ENCODE measurements at places on chromosomes 11 and 22.

- no peak for DNase-seq
Measured at GRCh38 chr22:43889860-43890253, 2.0 kb downstream of the PNPLA5 start.

- no peak for DNase-seq
Measured at GRCh38 chr22:19377565-19378343, 53.8 kb downstream of the HIRA start.

DNA sequence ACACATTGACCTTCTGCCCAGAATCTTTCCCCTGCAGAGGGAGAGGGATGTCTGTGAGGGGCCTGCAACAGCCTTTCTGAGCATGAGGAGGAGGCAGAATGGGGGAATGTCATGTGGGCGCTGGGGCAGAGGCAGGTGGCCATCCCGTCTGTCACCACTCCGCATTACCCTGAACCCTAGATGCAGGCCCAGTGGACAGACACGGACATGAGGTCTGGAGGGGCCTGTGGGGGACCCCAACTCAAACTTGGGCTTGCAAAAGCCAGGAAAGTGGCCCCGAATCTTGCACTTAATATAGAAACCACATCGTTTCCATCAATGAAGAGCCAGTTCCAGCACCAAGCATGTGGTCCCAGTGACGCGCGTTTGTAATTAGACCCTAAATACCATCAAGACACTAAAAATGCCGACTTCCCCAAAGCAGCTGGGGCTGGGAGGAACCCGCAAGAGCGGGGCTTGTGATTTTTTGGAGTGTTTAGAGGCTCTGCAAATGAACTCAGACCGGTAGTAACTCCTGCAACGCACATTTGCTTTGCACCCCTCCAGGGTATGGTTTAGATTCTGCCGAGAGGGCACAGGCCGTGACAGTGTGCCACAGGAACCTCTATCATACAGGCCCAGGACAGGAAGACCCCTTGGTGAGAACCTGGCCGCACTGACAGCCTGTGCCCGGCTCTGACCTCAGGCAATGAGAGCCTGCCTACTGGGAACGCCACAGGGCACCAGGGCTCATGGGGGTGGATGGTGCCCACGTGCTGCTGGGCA is 109.3 kb downstream of the CTTN start:
- no peak for DNase-seq

DNA sequence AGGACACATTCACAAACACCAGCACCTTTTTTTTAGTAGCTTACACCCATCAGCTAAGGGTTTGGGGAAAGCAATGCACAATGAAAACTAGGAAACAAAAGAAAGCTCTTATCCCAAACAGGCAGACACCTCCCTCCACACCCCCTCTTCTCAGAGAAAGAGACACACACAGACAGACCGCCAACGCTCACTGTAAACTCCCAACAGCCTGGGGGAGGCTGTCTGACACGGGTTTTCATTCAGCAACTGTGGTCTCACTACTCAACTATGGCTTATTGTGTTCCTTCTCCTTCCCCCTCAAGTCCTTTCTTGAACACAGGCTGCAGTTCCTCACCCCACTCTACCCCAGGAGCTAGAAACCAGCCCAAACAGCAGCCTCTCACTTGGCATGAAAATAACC is 123.4 kb downstream of the C11orf58 start:
- no peak for DNase-seq

DNA sequence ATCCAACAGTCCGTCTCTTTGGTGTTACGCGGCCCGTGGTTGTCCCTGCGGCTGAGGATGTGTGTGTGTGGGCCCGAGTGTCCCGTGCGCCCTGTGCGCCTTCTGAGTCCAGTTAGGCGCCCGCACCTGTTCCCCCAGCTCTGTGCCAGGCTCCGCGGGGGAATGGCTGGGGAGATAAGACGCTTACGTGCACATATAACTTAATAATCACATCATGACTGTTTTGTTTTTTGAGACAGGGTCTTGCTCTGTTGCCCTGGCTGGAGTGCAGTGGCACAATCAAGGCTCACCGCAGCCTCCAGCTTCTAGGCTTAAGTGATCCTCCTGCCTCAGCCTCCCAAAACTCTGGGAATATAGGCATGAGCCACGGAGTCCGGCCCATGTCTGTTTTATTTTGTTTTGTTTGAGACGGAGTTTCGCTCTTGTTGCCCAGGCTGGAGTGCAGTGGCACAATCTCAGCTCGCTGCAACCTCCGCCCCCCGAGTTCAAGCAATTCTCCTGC is 817 bp downstream of the ARL2 start:
- DNase-seq, result no peak

DNA sequence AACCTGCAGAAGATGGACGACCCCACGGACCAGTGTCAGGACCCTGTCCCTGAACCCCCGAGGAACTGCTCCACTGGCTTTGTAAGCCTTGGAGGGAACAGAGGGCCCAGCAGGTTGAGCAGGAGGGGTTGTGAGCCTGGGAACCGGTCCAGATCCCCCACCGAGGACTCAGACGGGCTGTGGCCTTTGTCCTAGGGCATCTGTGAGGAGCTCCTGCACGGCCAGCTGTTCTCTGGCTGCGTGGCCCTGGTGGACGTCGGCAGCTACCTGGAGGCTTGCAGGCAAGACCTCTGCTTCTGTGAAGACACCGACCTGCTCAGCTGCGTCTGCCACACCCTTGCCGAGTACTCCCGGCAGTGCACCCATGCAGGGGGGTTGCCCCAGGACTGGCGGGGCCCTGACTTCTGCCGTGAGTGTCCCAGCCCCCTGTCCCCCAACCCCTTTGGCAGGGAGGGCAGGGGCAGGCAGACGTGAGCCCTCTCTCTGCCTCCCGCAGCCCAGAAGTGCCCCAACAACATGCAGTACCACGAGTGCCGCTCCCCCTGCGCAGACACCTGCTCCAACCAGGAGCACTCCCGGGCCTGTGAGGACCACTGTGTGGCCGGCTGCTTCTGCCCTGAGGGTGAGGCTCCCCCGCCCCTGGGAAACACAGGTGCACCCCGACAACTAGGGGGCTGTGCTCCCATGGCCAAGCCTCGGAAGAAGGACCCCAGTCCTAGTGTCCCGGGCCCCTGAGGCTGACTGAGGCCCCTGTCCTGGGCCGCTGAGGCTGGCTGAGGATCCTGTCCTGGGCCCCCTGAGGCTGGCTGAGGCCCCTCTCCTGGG is 6.4 kb downstream of the MUC5AC start:
- DNase-seq, result no peak

GRCh38 chr11:16763746-16764145 is 25.3 kb downstream of the C11orf58 start:
- DNase-seq, result no peak

DNA sequence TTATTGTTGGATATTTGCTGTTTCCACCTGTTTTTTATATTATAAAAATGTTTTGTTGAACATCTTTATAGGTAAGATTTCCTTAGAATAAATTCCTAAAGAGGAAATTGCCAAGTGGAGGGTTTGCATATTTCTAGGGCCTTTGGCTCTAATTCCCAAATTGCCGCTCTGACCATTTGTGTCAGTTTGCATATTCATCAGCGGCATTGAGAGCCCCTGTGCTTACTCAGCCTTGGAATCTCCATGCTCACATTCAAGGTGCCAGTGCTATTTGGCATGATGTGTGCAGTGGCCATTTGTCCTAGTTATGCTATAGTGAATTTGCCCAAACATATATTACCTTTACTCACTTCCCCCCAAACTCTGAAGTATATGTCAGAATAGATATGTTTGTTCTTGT is 25.5 kb downstream of the KREMEN1 start:
- DNase-seq, result no peak

- DNase-seq, result no peak
Measured at GRCh38 chr11:120288021-120288420, 37.1 kb upstream of the TLCD5 start.

- no peak for DNase-seq
Measured at GRCh38 chr22:47563406-47564157, 801.1 kb downstream of the TBC1D22A start.

- DNase-seq, result no peak
Measured at GRCh38 chr11:4164884-4165590, 70.4 kb downstream of the RRM1 start.

- DNase-seq, result no peak
Measured at GRCh38 chr22:37474447-37475090, 11.6 kb downstream of the MFNG start.

DNA sequence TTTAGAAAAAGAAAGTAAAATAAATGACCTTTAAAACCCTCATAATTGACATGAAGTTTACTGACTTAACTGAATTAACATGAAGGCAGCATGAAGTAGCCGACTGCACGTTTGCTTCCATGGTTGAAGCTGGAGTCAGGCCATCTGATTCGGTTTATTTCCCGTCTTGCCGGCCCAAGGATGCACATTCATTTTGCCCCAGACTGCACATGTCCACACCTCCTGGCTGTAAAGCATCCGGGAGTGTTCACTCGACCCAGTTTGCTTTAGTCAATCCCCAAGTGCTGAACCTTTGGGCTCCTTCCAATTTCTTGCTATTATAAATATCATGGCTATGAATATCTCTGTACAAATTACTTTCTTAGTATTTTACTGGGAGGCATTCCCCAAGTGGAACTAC is 17.7 kb upstream of the TUB start:
- no peak for DNase-seq

- no peak for DNase-seq
Measured at GRCh38 chr22:29345932-29346331, 30.4 kb upstream of the RASL10A start.

GRCh38 chr11:121421149-121421901 is 30.8 kb upstream of the SORL1 start:
- DNase-seq, result no peak

DNA sequence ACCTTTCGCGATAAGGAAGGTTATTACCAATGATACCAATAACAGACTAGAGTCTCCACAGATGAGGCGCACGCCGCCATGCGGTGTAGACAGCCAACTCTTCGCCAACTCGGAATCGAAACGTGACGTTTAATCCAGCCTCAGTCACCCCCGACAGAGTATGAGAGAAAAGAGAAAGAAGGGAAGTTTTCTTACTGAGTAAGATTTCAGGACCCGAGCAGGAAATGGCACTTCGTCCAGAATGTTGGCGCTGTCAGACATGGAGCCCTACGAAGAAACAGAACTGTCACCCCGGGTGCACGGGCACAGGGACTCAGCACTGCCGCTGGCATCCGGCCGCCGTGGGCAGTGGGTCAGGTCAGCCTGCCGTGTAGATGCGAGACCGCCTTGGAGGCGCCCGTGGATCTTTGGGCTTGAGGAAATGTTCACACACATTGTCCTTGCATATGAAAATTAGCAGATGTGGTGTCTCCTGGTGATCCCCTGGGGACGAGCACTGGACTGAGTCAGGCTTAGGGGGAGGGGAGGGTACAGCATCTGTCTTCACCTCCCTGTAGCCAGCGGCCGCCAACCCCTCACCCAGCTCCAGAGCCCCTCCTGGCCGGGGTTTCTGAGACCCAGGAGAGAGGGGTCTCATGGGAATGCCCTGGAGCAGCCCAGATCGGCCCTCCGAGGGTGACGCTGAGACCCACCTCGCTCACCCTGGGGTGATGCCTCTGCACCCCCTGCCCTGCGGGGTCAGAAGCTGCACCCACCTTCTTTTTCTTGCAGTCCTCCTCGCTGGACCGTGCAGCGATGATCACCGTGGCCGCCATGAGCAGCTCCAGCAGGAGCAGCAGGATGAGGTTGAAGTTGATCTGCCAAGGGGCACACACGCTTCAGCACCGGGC is 8.3 kb downstream of the MLC1 start:
- no peak for DNase-seq

DNA sequence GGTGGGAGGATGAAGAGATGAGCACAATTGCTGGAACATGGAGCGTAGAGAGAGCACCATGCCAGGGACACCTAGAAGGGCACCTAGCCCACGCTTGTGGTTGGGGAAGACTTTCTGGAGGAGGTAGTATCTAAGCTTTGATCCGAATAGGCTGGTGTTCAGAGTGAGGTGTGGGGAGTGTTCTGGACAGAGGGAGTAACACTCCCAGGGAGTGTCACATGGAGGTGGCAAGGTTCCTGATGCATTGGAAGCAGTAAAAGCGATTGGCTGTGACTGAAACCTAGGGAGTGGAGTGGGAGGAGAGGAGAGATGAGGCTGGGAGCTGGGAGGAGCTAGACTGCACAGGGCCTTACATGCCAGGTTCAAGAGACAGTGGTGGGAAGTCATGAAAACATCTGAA is 188.0 kb upstream of the NCAM1 start:
- DNase-seq, result no peak

- peak; percentile 60 for DNase-seq
Measured at GRCh38 chr22:44975427-44976262, 34.2 kb downstream of the PHF21B start.

GRCh38 chr11:125338886-125339811 is 156.9 kb downstream of the FEZ1 start:
- no peak for DNase-seq

DNA sequence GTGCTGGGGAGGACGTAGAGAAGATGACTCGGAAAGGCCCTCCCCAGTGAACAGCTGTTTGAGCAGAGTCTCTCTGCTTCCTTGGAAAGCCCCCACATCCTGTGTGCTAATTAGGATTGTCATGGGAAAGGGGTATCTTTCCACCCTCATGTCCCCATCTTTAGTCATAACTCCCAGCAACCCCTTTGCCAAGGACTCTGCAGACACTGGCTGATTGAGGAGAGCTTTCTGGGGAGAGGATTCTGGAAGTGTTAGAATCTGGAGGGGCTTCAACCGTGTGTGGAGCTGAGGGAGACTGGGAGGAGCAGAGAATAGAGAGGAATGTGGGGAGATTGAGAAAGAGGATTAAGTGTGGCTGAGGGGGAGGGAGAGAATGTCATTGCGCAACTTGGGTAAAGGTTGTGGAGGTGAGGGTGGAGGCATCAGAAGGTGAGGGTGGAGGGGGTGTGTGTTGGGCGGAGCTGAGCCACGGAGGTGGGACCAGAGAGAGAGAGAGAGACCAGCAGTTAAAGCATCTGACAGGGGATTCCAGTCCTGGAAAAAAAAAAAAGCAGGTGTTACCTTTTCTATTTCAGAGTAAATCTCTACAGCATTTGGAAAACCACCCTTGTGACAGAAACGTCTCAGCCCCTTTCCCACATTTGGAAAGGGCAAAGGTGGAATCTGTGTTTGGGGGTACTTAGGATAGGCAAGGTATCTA is 2.2 kb downstream of the DTX4 start:
- DNase-seq, result peak; percentile 81

DNA sequence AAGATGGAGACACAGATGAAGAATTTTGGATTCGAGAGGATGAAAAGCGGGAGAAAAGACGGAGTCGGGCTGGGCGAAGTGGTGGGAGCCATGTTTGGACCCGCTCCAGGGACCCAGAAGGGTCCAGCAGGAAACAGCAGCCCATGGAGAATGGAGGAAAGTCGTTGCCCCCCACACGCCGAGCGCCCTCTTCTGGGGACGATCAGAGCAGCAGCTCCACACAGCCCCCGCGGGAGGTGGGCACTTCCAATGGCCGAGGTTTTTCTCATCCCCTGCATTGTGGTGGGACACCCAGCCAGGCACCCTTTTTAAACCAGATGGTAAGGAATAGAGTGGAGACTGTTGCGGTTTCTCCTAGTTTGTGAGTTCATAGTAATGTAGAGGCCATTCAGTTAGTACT is 22.8 kb upstream of the SLC25A18 start:
- no peak for DNase-seq

GRCh38 chr22:29049655-29050263 is 11.9 kb downstream of the C22orf31 start:
- no peak for DNase-seq
